ENCODE measurements at places on chromosomes 5 and 9.

- no peak for DNase-seq
These were observed 26.4 kb upstream of the CXCL14 start for GRCh38 chr5:135605221-135605620.

GRCh38 chr5:60223342-60223741, 329.8 kb upstream of the PDE4D start:
- no peak for DNase-seq

DNA sequence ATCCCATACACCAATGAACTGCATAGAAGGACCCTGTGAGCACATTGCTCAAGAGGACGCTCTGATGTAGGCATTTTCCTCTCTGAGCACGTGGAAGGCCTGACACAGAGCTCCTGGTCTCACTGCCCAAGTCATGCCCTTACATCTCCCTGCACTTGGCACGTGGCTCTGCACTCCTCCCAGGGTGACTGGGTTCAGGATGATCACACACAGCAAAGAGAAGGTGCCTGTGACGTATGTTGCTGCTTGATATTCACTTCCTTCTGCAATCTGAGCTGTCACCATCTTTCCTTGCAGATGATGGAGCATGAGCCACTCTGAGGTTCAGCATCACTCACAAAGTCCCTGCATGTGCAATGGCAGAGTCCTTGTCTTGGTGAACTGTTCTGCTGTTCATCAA, 125.2 kb downstream of the FSTL4 start:
- no peak for DNase-seq

DNA sequence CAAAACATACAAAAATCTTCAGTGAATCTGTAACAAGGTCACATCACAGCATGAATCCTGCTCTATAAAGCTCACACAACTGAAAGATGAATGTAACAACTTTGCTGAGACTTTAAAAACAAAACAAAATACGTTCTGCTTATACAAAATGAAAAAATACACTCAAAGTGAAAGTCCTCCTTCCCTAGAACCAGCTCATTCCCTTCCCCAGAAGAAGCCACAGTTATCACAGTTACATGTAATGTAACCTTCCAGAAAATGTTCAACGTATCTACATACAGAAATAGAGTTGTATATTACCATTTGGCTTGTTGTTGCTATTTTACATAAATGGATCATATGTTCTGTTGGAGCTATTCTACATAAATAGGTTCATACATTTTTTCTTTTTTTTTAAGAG, 2.6 kb downstream of the AUH start:
- no peak for DNase-seq

GRCh38 chr9:123365287-123365880, 9.4 kb downstream of the CRB2 start:
- DNase-seq = no peak

DNA sequence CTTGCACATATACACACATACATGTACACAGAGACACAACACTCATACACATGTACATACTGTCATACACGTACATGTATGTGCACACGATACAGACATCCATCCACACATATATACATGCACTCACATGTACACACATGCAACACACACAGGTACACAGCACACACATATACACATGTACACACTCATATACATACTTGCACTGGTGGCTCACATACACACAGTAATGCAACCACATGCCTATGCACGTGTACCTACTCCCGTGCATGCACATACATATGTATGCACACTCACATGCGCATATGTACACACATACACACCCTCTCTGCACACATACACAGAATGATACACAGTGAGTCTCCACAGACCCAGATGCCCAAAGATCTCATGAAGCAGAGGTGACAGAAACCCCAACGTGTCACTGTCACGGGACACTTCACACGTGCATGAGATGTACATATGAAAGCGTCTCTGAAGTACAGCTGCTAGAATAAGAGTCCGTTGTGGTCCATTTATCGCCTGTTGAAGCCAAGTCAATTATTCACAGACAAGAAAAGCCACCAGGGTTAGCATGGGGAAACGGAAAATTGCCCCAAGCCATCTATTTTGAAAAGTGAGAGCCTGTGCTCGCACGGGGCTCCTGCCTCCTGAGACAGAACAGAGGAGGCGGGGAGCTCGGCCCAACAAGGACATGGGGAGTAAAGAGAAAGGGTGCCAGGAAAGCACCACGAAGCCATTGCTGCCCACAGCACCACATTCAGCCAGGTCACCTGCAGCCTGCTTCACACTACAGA, 24.9 kb downstream of the LPCAT1 start:
- no peak for DNase-seq

DNA sequence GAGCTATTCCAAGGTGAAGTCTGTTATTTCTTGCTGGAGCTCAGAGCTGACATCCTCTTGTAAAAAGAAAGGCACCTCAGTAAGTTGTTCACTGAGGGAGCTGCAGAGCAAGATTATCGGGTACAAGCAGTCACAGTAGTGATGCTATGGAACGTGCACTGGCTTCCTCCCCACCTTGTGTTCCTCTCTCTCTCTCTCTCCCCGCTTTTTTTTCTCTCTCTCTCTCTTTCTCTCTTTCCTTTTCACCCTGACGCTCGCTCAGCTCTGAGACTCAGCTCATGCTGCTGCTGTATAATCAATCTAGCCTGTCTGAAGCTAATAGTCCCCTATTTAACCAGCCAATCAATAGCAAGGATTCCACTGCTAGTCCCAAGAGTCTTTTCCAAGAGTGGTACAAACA, 587.6 kb upstream of the CDH18 start:
- no peak for DNase-seq

DNA sequence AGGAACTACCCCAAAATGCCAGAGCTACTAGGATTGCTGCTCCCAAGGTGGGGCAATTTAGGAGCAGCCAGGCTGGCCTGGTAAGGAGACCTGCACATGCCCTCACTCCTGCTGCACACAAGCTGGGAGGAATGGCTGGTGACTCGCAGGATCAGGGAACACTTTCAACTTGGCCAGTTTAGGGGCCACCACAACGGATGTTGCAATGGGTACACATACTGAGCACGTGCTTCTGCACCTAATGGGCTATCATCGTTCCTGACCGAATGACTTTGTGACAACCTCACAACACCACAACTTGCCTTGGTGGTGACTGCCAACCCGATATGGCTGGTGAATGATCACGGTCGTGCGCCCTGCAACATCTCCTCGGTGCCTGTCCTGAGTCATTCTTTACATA, 172.0 kb downstream of the ROR2 start:
- no peak for DNase-seq

- no peak for DNase-seq
These were observed 132.7 kb downstream of the COL23A1 start for GRCh38 chr5:178457471-178457870.

DNA sequence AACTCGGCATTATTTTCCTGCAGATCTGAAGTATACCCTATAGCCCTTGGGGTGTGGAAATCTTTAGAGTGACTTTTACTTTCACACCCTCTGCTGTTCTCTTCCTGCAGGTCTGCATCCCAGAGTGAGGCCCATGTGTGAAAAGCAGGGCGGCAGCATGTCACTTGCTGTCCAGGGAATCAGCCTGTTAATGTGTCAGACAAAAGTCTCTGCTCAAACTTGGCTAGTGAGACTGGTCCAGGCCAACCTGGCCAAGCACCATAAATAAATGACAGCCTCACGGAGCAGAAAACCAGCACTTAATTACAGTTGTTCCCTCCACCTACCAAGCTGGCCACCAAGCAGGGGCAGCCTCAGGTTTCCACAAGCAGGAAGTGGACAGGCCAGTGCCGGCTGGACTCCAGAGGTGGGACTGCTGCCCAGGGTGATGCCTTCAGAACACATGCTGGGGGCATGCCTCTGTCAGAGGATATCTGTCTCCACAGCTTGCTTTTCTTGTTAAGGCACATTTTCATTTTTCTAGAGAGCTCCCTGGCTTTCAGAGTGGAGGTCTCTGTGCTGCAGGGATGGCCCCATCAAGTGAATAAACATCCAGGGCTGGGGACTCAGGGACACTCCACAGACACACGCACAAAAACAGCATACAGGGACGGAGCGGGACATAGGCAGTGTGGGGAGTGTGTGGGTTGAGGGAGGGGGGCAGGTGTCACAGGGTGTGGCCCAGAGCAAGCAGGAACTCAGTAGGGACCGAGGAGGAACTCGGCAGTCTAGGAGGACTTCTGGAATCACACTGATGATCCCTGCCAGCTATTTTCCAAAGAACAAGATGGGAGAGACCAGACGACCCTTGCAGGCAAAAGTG, 243.8 kb upstream of the IRX1 start:
- DNase-seq = no peak

DNA sequence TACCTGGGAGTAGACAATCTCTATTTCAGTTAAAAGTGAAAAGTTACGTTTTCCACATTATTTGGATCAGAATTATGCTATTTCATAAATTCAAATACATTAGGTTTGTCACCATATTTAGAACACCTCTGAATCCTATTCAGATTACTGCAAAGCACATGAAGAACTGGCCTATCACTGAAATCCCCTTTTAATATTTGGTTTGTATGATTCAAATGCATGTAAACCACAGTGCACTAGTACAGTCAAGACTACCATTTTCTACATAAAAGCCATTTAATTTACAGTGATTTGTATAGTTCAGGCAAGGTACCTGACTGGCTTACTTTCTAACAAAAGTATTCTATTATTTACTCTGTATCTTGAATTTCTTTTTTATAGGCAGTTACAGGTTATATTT, 212.5 kb downstream of the MEF2C start:
- no peak for DNase-seq

DNA sequence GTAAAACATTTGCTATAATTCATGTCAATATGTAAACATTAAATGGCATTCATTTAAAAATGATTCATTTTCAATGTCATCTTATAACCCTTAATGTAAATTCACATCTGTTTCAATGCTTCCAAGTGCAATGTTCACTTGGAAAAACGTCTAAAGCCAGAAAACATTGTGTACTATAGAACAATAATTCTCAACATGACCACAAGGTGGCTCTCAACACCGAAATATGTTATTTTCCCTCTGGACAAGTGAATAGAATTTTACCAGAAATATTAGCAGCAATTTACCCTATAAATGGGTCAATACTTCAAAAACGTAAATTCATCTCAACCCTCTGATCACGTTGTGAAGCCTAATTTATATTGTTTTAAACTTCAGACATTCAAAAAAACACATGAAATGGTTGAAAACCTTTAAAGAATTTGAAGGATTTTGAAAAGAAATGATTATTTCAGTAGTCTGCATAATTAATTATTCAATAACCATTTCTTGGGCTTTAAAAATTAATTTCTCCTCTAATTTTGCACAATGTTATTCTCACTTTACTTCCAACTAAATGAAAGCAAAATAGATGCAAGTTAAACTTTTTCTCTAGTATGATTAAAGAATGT, 11.0 kb downstream of the CDH10 start:
- DNase-seq = no peak

DNA sequence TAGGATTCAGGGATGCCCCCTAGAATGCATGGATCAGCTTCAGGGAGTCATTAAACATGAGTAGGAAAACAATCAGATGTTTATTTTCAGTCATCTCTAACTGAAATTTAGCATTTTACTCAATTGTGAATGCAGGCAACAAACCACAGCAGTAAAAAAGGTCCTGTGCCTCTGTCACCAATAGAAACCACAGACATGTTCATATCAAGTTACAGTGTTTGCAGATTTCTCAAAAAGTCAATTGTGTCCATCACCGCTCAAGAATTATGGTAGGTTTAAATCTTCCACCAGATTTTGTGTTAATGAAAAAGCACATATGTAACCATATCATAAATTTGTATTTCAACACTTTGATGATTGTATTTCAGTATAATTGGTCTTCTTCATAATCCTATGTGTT, 68.4 kb upstream of the SLC1A1 start:
- DNase-seq = no peak

Data from activated CD8-positive, alpha-beta memory T cell treated with anti-CD3 and anti-CD28 coated beads for 1 hour (primary cell).